ENCODE measurements at places on chromosomes 7 and 10.

DNA sequence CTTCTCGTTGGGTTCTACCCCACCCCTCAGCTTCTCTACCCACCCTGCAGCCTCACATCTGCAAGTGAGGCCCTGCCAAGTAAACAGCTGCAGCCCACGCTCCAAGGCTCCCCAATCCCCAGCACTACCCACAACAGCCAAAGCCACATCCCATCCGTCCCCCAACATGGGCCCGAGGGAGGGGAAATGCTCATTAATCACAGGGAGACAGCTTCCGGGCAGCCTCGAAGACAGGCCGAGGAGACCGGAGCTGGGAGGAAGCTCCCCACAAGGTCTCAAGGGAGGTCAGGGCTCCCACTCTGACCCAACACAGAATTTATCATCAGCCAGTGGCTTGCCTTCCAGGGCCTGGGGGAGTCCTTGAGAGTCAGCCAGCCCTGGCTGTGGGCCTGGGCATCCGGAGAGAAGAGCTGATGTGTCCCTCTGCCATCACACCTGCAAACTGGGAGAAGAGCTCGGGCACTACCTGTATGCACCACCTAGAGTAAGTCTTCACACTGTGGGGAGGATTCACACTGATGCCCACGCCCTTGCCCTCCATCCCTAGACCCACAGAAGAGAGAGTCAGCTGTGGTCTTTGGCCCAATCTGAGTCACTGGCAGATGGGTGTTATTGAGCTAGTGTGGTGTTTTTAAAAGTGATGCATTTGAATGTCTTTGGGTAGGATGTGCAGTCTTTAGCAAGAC is 115.5 kb upstream of the ZMIZ1 start:
- H3K27ac ChIP-seq = no peak overlapping the region
- no peak overlapping the region for H3K4me3 ChIP-seq
- H3K36me3 ChIP-seq = no peaks in the 10 kb centered on the region
- DNase-seq = no peak
- H3K27me3 ChIP-seq = no peaks in the 10 kb centered on the region

GRCh38 chr10:92382631-92383030 is 91.7 kb downstream of the MARCHF5 start:
- no peaks in the 10 kb centered on the region for H3K36me3 ChIP-seq
- no peaks in the 10 kb centered on the region for H3K4me1 ChIP-seq
- DNase-seq = no peak
- no peak overlapping the region for H3K27ac ChIP-seq
- peaks cover 7% of the 10 kb centered on the region for H3K27me3 ChIP-seq

GRCh38 chr10:65142641-65143435 is 1621.6 kb downstream of the REEP3 start:
- no peaks in the 10 kb centered on the region for H3K4me1 ChIP-seq
- no peaks in the 10 kb centered on the region for H3K27me3 ChIP-seq
- no peaks in the 10 kb centered on the region for H3K36me3 ChIP-seq
- no peak for DNase-seq

DNA sequence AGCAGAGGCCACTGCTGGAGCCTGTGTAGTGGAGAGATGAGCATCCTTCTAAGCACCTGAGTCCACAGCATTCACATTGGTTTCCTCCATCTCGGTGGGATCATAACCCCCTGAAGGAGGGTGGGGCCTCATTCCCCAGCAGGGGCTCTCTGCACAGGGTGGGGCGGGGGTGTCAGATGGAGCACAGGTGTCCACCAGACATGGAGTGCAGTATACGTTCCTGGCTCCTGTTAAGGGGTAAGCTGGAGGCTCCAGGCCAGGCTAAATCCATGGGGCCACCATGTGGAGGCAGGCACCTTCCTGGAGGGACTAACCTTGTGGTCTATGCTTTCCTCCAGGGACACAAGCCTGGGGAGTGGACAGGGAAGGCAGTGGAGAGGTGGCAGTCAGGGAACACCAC is 252.6 kb downstream of the GRID1 start:
- H3K36me3 ChIP-seq = no peaks in the 10 kb centered on the region
- DNase-seq = no peak
- H3K4me1 ChIP-seq = no peaks in the 10 kb centered on the region
- no peak overlapping the region for H3K27ac ChIP-seq

GRCh38 chr7:134016223-134016941 is 110.8 kb upstream of the LRGUK start:
- DNase-seq = no peak
- H3K4me1 ChIP-seq = no peaks in the 10 kb centered on the region
- no peaks in the 10 kb centered on the region for H3K36me3 ChIP-seq
- no peak overlapping the region for H3K27ac ChIP-seq
- H3K4me3 ChIP-seq = no peak overlapping the region
- no peaks in the 10 kb centered on the region for H3K27me3 ChIP-seq

DNA sequence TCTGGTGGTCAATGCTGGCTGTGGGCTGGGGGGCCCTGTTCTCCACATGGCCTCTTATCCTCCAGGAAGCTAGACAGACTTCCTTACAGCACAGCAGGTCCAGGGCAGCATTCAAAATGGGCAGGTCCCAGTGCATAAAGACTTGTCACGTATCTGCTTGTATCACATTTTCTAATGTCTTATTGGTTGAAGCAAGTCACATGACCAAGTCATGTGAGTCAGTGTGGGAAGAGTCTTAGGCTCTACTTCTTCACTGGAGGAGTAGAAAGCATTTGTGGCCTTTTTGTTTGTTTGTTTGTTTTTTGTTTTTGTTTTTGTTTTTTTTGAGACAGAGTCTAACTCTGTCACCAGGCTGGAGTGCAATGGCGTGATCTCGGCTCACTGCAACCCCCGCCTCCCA is 104.7 kb downstream of the COL13A1 start:
- H3K36me3 ChIP-seq = no peaks in the 10 kb centered on the region
- H3K4me3 ChIP-seq = no peak overlapping the region
- DNase-seq = no peak
- no peaks in the 10 kb centered on the region for H3K4me1 ChIP-seq
- no peaks in the 10 kb centered on the region for H3K27me3 ChIP-seq
- peak overlapping the region; percentile 19 for H3K27ac ChIP-seq

DNA sequence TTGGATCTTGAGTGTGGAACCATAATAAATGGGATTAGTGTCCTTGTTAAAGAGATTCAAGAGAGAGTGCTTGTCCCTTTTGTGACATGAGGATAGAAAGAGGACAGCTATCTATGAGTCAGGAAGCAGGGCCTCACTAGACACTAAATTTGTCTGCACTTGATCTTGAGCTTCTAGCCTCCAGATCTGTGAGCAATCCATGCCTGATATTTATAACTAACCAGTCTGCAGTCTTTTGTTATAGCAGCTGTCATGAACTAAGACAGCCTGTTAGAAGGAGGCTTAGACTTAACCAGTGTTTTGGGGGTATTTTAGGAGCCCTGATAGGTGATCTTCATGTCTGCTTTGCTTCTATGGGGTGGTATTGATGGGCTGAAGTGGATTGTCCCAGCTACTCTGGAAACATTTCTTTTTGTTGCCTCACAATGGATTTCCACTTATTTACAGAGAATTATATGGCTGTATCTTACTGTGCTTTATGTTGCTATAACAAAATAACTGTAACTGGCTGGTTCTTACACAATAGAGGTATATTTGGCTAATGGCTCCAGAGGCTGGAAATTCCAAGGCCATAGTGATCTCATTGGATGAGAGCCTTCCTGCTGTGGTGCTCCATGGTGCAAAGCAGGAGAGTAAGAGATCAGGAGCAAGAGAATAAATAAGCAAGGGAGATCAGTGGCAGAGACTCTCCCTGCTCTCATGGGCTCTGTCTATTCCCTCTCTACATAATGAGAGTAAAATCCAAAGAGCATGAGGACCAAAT is 23.4 kb upstream of the AKR1C3 start:
- H3K27ac ChIP-seq = no peak overlapping the region
- H3K27me3 ChIP-seq = no peaks in the 10 kb centered on the region
- H3K36me3 ChIP-seq = no peaks in the 10 kb centered on the region
- H3K4me1 ChIP-seq = no peaks in the 10 kb centered on the region
- no peak for DNase-seq

DNA sequence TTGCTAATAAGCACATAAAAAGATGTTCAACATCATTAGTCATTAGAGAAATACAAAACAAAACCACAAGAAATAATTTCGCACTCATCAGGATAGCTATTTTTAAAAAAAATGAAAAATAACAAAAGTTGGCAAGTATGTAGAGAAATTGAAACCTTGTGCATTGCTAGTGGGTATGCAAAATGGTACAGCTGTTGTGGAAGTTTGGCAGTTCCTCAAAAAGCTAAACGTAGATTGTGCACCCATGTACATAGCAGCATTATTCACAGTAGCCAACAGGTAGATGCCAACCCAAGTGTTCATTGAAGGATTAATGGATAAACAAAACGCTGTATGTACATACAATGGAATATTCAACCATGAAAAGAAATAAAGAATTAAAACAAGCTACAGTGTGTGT is 35.3 kb upstream of the STARD3NL start:
- no peaks in the 10 kb centered on the region for H3K4me1 ChIP-seq
- no peaks in the 10 kb centered on the region for H3K36me3 ChIP-seq
- DNase-seq = no peak
- no peak overlapping the region for H3K27ac ChIP-seq
- peaks cover 2% of the 10 kb centered on the region for H3K27me3 ChIP-seq

DNA sequence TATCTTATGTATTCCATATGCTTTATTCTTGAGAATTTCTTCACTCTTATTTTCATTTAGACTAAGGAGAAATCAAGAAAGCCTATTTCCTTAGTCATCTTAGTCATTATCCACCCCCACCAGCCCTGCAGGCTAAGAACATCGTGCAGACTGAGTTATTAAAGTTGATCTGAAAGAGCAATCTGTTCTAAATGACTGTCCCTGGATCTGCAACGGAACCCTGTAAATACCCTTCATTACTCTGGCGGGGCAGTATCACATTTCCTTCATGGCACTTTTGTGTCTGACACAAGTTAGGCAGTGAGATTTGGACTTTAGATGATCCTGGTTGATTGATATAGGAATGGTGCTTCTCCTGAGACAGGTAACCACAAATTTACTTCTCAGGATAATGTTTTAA is 3.5 kb upstream of the MYPN start:
- no peak overlapping the region for H3K27ac ChIP-seq
- no peaks in the 10 kb centered on the region for H3K36me3 ChIP-seq
- H3K4me1 ChIP-seq = no peaks in the 10 kb centered on the region
- H3K4me3 ChIP-seq = no peak overlapping the region

GRCh38 chr10:95850791-95851190 is 57.0 kb upstream of the CC2D2B start:
- H3K27me3 ChIP-seq = peaks cover 4% of the 10 kb centered on the region
- no peak for DNase-seq

DNA sequence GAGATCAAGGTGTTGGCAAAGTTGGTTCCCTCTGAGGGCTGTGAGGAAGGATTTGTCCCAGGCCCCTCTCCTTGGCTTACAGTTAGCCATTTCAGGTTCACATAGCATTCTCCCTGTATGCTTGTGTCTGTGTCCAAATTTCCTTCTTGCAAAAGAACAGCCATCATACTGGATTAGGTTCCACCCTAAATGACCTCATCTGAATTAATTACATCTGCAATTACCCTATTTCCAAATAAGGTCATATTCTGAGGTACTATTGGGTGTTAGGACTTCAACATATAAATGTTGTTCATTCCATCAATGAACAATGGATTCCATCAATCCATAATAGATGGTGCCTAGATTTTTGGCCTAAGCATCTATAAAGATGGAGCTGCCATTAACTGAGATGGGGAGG is 16.2 kb upstream of the LRRC17 start:
- no peaks in the 10 kb centered on the region for H3K4me1 ChIP-seq
- peak overlapping the region; percentile 9 for H3K27ac ChIP-seq
- no peaks in the 10 kb centered on the region for H3K36me3 ChIP-seq
- no peak overlapping the region for H3K4me3 ChIP-seq
- no peak for DNase-seq

GRCh38 chr7:36792421-36792820 is 68.1 kb upstream of the AOAH start:
- no peak overlapping the region for H3K4me3 ChIP-seq
- H3K36me3 ChIP-seq = peaks cover 19% of the 10 kb centered on the region
- H3K4me1 ChIP-seq = peaks cover 61% of the 10 kb centered on the region
- DNase-seq = no peak
- H3K27me3 ChIP-seq = no peaks in the 10 kb centered on the region

DNA sequence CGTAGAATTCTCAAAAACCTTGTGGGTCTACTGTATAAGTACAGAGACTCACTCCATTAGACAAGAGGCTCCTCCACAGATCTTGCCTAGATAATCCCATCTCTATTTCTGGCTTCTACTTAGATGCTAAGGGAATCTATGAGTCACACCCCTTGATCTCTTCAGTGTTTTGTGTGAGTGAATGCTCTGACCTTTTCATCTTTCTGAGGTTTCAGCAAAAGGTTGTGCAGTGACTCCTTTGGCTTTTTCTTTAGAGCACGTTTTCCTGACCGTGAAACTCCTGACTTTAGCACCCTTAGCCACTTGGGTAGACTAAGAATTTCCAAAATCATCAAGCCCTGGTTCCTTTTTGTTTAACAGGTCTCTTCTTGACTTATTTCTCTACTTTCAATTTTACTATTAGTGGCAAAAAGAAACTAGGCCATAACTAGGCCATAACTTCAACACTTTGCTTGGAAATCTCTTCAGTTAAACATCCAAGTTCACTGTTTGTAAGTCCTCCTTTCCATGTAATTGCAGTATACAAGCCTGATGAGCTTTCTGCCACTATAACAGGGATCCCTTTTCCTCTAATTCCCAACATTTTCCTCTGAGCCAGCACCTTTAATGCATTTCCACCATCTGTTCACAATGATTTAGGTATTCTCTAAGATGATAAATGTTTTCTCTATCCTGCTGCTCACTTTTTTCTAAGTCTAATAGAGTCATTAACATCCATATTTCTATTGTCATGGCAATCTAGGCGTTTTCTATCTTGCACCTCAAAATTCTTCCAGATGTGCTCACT is 19.4 kb downstream of the COPG2 start:
- peaks cover 25% of the 10 kb centered on the region for H3K36me3 ChIP-seq
- no peak overlapping the region for H3K27ac ChIP-seq
- no peak overlapping the region for H3K4me3 ChIP-seq
- no peaks in the 10 kb centered on the region for H3K27me3 ChIP-seq
- no peak for DNase-seq

GRCh38 chr10:69362471-69362954 is 54.2 kb downstream of the TACR2 start:
- peak overlapping the region; percentile 30 for H3K4me3 ChIP-seq
- DNase-seq = peak; percentile 30
- H3K36me3 ChIP-seq = peaks cover 64% of the 10 kb centered on the region
- H3K27me3 ChIP-seq = no peaks in the 10 kb centered on the region

GRCh38 chr7:11714676-11715075 is 117.3 kb downstream of the THSD7A start:
- DNase-seq = no peak
- no peak overlapping the region for H3K27ac ChIP-seq
- H3K4me1 ChIP-seq = no peaks in the 10 kb centered on the region
- no peak overlapping the region for H3K4me3 ChIP-seq
- H3K36me3 ChIP-seq = no peaks in the 10 kb centered on the region
- H3K27me3 ChIP-seq = no peaks in the 10 kb centered on the region

- no peaks in the 10 kb centered on the region for H3K4me1 ChIP-seq
- no peaks in the 10 kb centered on the region for H3K27me3 ChIP-seq
- H3K36me3 ChIP-seq = no peaks in the 10 kb centered on the region
- H3K4me3 ChIP-seq = no peak overlapping the region
Observed at GRCh38 chr10:111833251-111833650, 350.3 kb downstream of the GPAM start.

DNA sequence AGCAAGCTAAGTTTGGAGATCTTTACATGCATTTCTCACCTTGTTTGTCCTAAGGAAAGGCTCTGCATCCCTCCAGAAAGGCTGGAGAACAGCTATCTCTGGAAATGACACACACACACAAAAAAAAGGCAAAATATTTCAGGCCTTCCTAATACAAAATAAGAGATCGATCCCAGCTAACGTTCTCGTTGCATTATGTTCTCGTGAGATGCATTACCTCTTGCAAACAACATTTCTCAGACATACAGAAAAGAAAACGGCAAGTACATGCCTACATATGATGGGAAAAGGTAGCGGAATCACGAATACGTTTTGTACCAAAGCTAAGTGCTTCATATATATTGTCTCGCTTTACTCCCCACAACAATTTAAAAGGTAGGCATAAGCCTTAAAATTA is 488 bp downstream of the MTERF1 start:
- H3K36me3 ChIP-seq = peaks cover 36% of the 10 kb centered on the region
- no peaks in the 10 kb centered on the region for H3K27me3 ChIP-seq
- no peak for DNase-seq
